Gastroesophageal sphincter (tissue), 4 donors: ENCODE measurements at places on chromosomes 4 and X. TPM values are rescaled to one million over a fixed set of nuclear protein-coding genes. Genes with fewer than 3 reads are reported as not detected.

FGFBP1 gene
- 1.1 TPM for total RNA-seq

CENPVL2 gene
- total RNA-seq, result not detected

LNX1 gene
- total RNA-seq, result 13.6 TPM

ZNF732 gene
- not detected for total RNA-seq

UGT2B17 gene
- 0.27 TPM for total RNA-seq

- ATAC-seq, result peak; percentile 59
Observed at GRCh38 chr4:52751487-52751911, 274 bp upstream of the ERVMER34-1 start.

- ATAC-seq, result no peak
Observed at GRCh38 chr4:179415847-179416223, 1973.6 kb upstream of the AGA start.

GRCh38 chr4:143186649-143187048 is 1.9 kb downstream of the USP38 start:
- ATAC-seq, result no peak

C4orf51 gene
- total RNA-seq, result not detected

DNA sequence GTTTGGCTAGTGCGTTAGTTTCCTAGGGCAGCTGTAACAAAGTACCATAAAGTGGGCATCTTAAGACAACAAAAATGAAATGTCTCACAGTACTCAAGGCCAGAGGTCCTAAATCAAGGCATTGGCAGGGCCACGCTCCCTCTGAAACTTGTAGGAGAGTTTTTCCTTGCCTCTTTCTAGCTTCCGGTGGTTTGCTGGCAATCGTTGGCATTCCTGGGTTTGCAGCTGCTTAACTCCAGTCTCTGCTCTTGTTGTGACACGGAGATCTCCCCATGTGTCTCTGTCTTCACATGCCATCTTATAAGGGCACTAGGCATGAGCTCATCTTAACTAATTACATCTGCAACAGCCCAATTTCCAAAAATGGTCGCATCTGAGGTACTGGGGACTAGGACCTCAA is 362.0 kb upstream of the BOD1L1 start:
- ATAC-seq, result no peak

DNA sequence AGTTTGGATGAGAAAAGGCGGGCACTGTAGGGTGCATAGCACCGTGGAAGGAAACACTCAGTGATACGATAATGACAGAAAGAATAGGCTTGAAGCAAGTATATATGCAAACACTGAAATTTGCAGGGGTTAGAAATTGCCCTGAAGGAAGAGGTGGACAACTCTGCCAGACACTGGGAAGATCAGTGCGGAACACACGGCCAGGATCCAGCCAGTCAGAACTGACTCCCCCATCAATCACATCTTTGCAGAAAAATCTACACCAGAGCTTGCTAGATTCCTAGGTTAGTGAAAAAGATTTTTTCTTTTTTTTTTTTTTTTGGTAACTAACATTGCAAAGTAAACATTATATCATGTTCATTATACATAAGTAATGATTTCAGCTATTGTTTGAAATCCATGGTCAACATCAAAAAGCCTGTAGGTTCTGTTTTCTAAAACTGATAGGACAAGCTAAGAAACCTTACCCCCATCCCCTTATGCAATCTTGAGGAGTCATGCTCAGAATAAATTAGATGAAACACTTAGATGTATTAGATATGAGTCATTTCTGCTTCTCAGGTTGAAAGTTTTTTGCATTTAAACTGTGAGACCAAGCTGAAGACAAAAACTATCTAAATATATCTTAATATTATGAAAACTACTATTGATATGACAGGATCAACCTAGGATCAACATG is 38.9 kb downstream of the TRIML1 start:
- ATAC-seq, result no peak

- ATAC-seq, result no peak
Observed at GRCh38 chrX:10759141-10759799, 138.9 kb upstream of the MID1 start.

MAGEC1 gene
- total RNA-seq, result not detected

- ATAC-seq, result peak; percentile 77
Observed at GRCh38 chr4:15654593-15655222, 449 bp downstream of the FBXL5 start.

DNA sequence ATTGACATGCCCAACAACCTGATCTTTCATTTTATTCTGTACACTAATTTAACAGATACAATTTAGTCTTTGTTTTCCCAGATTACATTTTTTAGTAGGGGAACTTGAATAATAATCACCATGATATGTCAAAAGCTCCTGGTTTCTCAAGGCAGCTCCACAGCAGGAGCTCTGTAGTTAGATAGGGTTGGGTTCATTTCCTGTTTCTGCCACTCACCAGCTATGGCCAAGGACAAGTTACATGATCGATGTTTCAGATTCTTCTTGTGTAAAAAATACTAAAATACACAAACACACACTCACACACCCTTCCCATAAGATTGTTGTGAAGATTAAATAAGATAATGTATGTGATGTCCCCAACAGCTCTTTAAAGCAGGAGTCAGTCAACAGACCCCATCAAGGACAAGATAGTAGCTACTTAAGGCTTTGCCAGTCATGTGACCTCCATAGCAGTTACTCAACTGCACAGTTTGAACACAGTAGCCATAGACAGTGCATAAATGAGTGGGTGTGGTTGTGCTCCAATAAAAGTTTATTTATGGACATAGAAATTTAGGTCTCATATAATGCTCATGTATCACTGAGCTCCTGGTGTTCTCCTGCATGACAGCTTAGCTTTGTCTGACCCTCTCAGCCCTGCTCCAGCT is 18.4 kb downstream of the GUCY1A1 start:
- no peak for ATAC-seq

DNA sequence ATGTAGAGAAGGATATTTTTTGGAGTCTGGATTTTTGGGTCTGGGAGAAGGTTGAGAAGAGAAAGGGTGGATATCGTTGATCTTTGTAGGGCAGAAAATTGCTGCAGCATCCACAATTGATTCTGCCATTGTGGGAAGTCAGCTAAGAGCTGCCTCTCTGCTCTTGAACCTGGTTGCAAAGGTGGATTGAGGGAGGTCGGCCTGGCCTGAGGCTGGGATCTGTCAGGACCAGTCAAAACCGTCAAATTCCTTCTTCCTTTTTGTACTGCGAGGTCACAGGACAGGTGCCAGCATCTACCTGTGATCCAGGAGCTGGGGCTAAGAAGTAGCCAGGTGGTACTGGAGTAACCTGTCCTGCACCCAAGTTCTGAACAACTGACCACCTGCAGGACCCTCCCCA is 93.7 kb downstream of the SHOX start:
- no peak for ATAC-seq

SH3D19 gene
- total RNA-seq, result 200 TPM

GRCh38 chr4:11765849-11766453 is 337.3 kb upstream of the HS3ST1 start:
- no peak for ATAC-seq

TENM3 gene
- 39.9 TPM for total RNA-seq

DNA sequence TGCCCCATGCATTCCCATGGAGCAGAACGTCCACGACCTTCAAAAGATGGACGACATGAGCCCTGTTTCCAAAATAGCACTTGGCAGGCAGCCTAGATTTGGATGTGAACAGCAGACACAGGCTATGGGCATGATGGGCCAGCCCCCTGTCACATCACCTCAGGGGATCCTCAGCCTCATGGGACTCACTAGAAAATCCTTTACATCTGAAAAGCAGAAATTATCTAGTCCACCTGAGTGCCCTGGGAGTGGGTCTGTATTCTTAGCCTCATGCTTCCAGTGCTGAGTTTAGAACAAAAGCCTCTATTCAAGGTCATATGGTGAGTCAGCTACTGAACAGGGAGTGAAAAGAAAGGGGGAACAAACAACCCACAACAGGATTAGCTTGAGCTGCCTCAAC is 35.8 kb downstream of the GRIA3 start:
- ATAC-seq, result no peak

DNA sequence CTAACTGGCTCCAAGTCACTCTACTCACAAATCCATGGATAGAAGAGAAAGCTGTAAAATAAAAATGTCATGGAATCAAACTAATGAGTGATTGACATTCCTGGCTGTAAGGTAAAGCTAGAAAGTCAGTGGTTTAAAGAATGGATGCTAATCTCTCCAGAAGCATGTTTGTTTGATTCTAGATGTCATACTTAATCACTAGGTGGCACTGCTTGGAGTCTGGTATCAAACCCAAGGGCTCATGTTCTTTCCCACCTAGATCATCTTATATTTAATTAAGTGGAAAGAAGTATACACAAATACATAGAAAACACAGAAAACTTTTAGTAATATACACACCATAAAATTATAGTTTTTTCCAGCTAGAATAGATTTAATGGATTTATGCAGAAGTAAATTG is 2666.6 kb downstream of the PCDH7 start:
- ATAC-seq, result no peak

DNA sequence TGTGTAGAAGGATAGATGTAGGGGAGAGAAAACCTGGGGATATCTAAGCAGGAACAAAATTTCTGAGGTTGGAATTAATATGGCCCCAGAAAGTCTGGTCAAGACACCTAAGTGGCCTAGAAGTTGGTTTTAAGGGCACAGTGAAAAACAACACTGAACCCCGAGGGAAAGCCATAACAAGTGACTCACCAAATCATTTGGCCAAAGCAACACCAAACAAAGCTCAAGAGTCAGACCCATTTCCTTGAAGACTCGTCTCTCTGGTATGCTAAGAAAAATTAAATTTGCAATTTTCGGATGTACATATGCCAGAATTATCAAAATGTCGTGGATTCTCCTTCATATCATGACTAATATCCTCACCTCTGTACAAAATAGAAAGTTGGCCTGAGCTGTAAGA is 162.9 kb downstream of the SMIM20 start:
- no peak for ATAC-seq

DNA sequence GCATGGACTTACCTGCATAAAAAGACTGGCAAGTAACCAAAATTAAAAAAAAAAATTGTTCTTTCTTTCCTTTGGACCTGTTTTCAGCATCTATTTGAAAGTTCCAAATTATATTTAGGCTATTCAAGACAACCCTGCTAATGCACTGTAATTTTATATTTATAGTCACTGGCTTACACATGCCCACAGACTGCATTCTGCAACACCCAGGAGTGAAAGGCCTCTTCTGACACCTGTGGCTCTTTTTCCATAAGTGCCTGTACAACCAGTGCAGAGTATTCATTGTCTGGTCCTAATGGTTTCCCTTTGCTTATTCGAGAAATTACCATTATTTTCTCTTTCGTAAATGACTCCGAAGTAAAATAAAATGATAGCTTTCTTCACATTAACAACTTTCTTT is 143.3 kb downstream of the RNF150 start:
- ATAC-seq, result no peak

RS1 gene
- total RNA-seq, result not detected

F11 gene
- total RNA-seq, result not detected

DNA sequence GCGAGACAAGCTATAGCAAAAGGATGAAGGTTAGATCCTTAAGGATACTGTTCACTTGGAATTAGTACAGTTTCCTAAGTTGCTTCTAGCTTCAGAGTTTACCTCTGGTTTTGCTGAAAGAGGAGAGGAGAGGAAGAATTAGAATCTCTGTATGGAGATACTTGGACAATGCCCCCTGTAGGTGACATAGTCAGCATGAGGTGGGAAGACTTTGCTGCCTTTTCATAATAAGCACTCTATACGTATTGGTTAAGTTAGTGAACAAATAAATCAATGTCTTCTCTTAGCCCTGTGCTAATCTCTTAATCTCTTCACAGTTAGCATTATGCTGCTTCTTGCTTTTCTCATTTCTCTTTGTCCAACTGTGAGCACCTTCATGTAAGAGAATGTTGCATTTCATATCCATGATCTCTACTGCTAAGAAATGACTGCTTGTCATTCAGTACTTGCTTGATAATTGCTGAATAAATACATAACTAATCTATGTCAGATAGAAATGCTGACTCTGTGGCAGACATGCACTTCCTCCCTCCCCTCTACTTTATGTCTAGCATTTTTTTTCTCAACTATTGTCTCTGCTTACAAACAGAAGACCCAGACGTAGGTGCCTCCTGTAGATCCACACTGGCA is 527.2 kb downstream of the GBA3 start:
- ATAC-seq, result no peak

DNA sequence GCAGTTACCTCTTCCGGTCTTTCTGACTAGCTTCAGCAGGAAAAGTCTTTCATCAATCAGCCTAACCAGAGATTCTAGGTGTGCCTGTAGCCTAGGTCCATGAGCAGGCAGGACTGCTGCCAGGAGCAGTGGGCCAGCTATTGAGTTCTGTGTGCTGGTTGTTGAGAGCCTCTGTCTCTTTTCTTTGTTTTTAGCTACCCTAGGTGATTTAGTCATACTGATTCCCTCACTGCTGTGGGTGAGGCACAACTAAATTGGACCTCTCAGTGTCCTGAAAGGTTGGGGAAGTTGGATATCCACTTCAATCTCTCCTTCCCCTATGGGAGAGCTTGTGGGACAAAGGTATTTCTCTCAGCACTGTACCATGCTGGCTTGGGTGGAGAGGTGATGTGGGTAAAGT is 354.9 kb downstream of the GPAT3 start:
- no peak for ATAC-seq

DNA sequence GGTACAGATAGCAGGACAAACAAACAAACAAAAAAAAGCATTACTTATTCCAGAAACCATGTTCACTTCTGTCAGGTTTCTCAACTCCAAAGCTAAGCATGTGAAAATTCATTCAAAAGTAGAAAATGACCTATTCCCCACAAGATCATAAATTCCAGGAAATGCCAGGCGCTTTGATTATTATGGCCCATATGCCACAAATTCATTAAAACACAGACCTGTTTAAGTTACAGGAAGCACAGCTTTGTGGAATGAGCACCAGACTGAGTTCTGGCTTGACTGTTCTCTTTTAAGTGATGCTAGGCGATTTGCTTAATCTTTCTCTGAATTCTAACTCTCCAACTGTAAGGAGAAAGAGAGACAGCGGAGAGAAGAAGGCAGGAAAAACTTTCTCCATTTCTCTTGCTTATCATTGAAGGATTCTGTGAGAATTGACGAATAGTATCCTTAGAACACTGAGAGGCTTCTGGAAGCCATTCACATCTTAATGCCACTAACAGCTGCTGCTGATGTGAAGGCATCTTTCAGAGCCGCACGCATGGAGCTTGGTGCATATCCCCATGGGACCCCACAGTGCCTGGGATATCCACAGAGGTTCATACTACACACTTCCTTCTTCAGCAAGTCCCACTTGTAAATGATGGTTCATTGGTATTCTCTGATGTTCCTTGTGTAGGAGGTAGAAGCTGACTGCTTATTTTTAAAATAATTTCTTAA is 138.0 kb downstream of the ZNF674 start:
- no peak for ATAC-seq

DNA sequence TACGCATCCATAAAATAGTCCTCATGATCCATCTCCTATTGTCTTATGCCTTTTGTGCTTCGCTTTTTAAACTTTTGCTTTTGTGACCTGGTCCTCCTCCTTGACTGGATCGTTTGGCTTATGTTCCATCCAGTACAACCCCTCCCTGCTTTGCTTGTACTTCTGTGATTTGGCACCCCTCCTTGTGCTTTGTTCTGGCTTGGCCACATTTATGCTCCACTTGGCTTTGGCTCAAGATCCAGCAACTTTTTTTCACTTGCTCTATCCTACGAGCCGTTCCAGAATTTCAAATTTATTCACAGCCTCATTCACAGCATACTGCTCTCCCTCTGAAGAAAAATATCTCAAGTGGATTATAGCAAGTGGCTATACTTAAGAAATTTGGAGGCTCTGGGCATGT is 28.0 kb upstream of the GLRA2 start:
- ATAC-seq, result peak; percentile 28
